ENCODE measurements at places on chromosomes 12 and 14.

- DNase-seq, result peak; percentile 88
These were observed 23.0 kb upstream of the GPR132 start for GRCh38 chr14:105087963-105088811.

- no peak for DNase-seq
These were observed 81.8 kb upstream of the PDZRN4 start for GRCh38 chr12:41106315-41106714.

GRCh38 chr12:3680919-3681594, 71.9 kb downstream of the CRACR2A start:
- DNase-seq, result peak; percentile 53

DNA sequence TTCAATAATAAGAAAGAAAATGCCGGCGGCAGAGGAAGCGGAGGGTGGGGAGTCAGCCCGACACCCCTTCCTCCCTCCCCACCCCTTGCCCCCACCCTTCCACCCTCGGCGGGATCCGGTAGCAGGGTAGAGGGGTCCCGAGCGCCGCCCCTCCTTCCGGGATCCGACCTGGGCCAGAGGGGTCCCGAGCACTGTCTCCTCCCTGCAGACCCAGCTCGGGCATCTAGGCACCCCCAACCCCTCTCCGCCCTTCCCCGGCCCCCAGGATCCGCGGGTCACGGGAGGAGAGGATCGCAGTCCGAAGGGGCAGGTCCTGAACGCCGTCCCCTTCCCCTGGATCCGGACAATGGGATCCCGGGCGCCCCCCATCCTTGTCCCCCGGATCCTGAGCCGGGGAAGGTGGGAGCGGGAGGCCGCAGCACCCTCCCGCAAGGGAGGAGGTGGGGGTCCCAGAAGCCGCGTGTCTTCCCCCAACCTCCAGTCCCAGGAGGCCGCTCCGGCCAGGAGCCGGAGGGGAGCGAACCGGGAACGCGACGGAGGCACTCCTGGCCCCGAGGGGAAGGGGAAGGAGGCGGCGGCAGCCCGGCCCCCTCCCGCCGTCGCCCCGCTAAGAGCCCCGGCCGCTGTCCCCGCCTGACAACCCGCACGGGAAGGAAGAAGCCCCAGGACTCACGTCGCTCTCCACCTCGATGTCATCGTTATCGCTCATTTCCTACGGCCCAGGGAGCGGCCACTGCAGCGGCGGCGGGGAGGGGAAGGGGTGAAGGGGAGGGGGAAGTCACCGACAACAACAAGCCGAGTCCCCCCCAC, 481 bp downstream of the MAX start:
- DNase-seq, result peak; percentile 65

- no peak for DNase-seq
These were observed 424.2 kb downstream of the RERGL start for GRCh38 chr12:17665839-17666238.

- DNase-seq, result no peak
These were observed 67.6 kb downstream of the PLEKHA5 start for GRCh38 chr12:19196959-19197630.

DNA sequence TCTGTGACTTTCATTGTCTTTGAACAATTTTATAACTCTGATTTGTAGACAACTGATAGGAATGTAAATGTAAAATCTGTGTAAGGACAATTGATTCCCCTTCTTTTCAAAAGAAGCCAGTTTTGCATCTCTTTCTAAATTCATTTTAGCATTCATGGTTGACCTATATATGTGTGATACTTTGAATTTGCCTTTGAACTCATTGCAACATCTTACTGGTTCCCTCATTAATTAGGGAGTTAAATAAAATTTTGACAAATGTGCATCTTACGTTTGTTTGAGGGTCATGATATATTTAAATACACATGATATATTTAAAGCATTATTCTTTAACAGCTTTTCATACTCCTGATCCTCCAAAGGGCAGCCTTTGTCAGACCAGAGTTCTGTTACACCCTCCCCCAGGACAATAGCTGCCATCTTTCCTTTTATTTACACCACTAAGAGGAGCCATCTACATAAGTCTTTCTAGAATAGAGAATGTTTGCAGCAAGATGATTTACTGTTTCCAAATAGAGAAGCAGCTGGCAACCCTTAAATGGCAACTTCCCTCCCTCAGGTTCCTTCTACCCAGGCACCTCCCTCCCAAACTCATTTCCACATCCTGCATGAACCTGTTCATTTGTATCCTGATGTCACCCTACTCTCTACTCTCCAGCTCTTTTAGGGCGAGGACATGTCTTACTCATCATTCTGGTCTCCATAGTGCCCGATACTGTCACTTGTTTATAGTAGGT, 40.2 kb upstream of the APPL2 start:
- no peak for DNase-seq

DNA sequence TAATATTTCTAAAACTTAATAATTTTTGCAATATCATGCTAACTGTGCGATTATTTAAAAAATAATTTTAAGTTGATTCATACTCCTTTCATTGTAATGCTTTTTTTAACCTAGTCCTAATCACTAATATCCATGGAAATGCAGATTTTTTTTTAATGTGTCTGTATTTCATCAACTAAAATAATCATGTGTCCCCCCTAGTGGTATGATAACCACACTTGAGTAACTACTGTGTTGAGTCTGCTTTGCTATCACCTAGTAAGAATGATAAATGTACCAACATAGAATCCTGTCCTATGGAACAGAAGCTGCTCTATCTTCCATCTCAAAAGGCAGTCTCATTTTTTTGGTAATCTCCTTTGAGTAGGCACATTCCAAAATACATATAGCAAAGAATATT, 19.1 kb upstream of the SYNE2 start:
- DNase-seq, result no peak

DNA sequence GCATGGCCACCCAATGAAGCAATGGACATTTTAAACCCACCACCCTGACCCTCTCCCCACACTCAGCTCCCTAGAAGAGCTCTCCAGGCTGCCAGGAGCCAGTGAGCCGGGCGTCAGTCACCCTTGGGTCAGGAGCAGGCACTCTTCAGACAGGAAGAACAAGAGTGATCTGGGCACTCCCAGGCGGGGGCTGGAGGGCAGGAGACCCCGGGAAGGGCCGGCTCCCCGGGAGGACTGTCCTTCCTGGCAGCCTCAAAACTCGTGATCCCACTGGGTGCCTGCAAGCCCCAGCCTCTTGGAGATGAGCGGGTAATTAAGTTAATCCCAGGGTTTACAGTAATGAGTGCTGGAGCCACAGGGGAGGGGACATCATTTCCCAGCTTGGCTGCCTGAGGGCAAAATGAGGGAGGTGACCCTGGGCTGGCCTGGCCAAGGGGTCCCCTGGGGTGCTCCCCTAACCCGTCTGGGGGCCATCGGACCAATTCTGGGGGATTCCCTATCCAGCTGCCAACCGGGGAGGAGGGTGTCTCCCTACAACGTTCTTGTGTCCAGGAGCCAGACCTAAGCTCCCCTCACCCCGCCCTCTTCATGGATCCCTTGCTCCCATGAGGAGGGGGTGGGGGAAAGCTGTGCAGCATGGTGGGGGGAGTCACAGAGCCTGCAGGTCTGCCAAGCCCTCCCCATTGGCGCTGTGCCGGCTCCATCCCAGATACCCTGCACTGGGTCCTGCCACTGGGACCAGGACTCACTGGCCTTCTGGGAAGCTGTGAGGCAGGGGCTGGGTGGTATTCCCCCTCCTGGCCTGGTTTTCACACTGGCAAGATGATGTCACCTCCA, 59.2 kb downstream of the CCNK start:
- DNase-seq, result peak; percentile 42

DNA sequence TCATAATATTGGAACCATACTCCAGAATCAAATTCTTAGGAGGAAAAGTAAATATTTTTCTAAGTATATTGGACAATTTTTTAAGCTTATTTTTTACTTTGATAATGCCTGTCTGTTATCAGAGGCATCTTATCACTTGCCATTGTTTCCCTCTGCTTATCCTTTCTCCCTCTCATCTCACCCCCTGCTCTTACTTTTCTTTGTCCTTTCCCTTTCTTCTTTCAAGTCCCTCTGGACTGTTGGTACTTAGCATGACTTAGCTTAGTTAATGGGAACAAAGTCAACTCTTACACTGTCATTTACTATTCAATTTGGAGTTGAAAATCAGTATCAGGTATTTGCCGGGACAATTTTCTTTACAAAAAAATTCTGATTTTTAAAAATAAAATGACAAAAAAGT, 45.2 kb downstream of the ABCD2 start:
- peak; percentile 54 for DNase-seq

DNA sequence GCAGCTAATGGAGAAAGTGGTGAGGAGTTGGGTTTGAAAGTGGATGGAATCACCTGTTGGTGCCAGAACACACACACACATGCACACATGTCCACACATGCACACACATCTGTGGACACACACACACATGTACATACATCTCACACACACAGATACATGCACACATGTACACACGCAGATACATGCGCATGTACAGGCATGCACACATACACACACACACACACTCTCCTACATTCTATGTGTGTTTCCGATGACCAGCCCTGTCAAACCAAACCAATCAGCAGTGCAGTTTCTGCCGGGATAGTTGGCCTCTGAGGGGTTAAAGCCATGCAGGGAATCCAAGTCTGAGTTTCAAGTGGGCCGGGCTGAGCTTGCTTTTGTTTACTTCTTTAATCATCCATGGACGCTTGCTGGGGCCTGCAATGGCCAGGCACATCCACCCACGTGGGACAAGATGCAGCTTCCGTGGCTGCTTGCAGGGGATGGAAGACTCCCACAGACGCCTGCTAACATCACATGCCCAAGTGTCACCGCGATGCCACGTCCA, 52.5 kb downstream of the GALNT9 start:
- DNase-seq, result no peak

- DNase-seq, result no peak
These were observed 218.6 kb downstream of the ATP23 start for GRCh38 chr12:58159941-58160340.

GRCh38 chr12:103547376-103547775, 39.7 kb upstream of the STAB2 start:
- DNase-seq, result no peak

DNA sequence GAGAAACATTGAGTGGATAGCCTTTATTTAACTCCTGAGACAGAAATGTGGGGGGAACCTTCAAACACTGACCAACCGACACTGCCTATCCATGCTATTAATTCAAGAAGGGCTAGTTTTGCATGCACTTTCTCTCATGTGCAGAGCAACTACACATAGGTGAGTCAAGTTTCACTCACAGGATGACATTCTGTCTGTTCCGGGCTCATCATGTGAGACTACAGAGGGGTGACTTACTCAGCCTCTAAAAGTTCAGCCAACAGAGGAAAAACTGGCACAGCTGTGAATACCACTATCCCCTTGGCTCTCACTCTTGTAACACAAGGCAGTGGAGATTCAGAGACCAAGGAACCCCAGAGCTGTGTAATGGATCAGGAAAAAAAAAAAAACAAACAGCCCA, 13.3 kb downstream of the BEST3 start:
- DNase-seq, result no peak

DNA sequence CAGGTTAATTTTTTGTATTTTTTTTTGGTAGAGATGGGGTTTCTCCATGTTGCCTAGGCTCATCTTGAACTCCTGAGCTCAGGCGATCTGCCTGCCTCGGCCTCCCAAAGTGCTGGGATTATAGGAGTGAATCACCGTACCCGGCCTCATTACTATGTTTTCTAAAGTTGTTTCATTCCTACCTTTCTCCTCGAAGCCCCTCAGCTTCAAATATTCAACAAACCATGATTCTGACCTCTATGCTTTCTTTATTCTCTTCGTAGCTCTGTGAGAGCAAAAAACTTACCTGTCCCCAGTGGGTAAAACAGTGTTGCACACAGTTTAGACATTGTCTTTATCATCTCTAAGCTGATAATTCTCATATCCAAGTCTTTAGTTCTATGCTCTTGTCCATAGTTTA, 26.2 kb upstream of the MDM2 start:
- DNase-seq, result no peak

DNA sequence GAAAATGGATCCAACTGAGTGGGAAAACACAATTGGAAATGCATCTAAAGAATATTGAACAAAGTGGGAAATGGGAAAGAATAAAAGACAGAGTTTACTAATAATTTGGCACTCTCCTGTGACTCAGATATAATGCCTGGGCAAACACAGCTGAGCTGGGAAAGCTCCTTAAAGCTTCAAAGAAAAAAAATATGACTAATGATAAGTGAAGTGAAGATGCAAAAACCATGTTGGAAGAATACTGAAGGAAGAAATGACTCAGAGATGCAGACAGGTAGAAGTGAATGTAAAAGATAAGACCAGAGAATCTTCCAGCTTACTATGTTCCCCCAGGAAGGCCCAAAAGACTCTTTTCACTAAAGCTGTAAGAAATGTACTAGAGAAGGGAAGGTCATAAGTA, 62.4 kb upstream of the FOXG1 start:
- DNase-seq, result no peak

- DNase-seq, result no peak
These were observed 201.2 kb upstream of the PRICKLE1 start for GRCh38 chr12:42790761-42791151.

DNA sequence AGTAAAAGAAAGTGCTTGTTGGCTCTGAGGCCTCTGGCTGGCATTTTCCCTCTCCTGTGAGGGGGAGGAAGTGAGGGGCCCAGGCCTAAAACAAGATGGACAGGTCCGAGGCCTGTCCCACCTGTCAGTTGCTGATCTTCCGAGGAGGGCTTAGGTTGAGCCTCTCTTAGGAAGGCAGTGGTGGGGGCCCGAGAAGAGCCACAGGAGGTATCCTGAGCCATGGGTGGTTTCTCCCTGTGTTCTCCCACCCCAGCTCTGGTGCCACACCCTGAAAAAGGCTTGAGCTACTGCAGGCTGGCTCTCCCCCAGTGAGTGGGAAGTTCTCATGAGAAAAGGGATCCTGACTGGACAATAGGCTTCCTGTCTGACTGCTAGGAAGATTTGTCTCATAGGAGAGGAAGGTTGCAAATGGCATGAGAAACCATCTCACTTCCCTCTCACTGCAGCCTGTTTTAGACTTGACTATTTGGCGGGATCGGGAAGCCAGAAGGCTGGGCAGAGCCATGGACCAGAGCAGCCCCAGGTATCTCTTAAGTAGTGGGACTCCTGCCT, 72.1 kb upstream of the SRSF5 start:
- DNase-seq, result no peak

- DNase-seq, result no peak
These were observed 189.0 kb downstream of the FOXA1 start for GRCh38 chr14:37406095-37406494.

GRCh38 chr12:120116792-120117651, 469 bp upstream of the RAB35 start:
- DNase-seq, result peak; percentile 98

DNA sequence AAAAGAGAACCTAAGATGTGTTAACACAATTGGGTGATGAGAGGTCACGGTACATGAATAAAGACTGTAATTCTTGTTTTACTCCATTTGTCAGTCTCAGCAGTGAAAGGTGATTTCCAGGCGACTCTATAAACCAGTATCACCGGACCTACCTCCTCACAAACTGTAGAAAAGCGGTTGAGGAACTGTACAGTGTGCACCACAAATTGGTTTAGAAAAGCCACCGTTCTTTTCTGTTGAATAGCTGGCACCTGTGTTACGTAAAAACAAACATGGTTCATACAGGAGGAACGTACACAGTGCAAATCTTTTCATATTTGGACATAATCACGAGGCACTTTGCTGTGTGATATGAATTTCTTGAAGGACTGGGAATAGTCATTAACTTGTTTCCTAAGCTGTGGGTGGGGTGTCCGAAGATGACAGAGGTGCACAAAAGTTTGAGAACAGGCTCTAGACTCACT, 663 bp downstream of the WASHC3 start:
- DNase-seq, result no peak

GRCh38 chr14:37172024-37172869, at the start of gene SLC25A21:
Gene SLC25A21, minus strand, starts transcription at chr14:37172606.
- peak; percentile 85 for DNase-seq

- DNase-seq, result no peak
These were observed 13.4 kb downstream of the ZFHX2 start for GRCh38 chr14:23538050-23538718.

- no peak for DNase-seq
These were observed 723.3 kb upstream of the FLRT2 start for GRCh38 chr14:84806622-84807021.

Measured in neural progenitor cell (in vitro differentiated cells).